ENCODE measurements at places on chromosomes 1 and 21. TPM values are rescaled to one million over a fixed set of nuclear protein-coding genes. Genes with fewer than 3 reads are reported as not detected.

DNA sequence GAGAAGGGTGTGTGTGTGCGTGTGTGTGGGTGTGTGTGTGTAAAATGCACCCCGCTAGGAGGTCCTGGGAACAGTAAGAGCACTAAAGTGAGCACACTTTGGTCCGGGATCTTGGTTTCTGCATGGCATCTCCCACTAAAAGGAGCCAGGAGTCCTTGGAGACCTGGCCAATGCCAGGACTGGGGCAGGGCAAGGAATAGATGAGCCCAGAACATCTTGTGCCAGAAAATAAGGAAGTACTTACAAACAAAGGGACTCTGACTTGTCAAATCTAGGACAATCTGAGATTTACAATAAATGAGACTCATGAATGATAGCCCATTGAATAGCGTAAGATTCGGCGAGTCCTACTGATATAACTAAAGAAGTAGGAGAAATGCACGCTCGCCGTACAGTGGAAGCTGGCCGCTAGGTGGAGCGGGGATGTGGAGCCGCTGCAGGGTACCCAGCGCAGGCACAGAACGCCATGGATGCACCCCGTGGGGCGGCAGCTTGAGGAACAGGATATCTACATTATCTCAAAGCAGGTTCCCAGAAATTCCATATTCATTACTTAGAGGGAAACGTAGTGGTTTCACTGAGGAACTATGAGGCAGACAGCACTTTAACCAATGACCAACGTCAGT, 7.1 kb downstream of the SLC37A1 start:
- DNase-seq: no peak

GRCh38 chr1:58802640-58803399, 19.0 kb upstream of the JUN start:
- no peak for DNase-seq

DNA sequence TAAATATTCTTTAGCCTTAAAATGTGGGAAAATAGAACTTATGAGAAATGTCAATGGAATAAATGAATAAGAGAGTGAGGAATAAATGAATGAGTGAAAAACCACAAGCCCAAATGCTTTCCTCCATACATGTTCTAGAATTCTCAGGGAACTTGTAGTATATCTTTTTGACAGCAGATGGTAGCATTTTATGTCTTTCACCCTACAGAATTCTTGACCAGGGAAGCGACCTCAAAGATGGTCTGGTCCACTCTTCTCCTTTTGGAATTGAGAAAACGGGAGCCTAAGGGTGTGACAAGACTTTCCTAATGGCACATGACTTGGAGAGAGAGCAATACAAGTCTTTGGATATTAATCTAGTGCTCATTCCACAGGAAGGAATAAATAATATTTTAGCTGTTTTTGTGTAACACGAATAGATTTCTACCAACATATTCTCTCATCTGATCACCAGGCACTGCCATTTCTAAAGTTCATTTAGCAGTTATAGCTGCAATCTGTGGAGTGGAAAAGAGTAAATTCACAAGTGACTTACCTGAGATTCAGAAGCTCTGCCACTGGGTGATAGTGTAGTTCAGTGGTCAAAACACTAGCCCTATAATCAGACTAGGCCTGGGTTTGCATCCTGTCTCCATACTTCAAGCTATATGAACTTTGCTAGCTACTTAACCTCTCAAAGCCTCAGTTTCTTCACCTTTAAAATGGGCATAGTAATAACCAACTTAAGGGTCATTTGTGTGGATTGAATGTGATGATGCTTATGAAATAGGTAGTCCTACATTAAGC, 15.0 kb upstream of the F5 start:
- DNase-seq: no peak

GRCh38 chr1:36516372-36517010, 33.8 kb upstream of the CSF3R start:
- DNase-seq: peak; percentile 26

DNA sequence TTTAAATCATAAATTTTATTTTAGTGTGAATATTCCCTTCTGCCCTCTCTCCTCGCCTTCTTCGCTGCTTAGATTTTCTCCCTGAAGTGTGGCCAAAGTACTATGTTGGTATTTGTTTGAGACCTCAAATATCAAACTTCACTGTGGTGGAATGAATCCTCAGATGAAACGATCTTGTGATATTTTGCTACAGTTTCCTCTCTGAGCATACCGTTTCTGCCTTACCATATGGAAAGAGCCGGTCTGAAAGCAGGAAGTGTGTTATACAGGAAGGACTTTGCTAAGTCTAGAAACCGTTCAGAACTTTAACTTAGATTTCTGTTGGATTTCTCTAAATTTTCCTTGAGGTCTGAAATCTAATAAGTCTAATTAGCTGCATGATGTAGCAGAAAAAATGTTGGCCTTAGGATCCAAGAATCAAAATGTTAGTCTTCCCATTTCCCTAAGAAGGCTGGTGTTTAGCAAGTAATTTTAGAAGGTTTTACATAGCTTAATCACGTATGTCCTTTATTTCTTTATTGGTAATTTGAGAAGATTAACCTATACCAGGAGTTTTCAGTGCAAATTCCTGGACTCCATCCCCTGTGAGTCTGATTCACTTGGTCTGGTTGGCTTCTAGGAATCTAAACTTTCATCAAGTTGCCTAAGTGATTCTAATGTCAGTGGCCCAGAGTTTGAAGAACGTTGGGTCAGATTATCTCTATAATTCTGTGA, 30.7 kb downstream of the SDCCAG8 start:
- DNase-seq: no peak

Gene ZZZ3
- total RNA-seq: 73.2 TPM

GRCh38 chr1:37752583-37753471, 12.1 kb downstream of the EPHA10 start:
- no peak for DNase-seq

DNA sequence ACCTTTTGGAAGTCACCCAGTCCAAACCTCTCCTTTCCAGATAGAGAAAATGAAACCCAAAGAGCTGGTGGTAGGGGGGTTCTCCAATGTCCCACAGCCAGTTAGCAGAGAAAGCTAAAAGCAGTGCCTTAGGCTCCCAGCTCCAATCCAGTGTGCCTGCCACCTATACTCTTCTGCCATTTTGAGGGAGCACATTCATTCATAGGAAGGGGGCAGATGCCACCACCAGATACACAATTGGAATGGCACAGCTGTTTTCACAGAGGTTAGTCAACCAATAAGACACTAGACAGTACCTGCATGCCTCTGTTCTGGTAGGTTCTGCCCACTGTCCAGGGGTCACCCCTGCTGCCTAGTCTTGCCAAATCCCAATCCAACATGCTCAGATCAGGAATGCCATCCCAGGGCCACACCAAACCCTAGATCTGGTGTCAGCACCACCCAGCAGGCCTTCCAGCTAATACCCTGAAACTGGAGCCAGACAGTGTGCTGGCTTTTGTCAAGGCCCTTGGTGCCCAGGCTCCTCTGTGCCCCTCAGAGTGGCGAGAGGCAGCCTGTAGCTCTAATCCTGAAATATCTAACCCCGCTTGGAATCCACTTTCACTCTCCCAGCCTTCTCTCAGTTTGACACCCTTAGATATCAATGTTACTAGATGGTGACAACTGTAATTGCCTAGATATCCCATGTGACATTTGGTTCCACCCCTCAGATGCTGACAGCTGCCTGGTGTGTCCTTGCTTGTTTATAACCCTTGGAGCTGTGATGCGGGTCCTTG, 178.6 kb downstream of the TGFBR3 start:
- DNase-seq: no peak

Gene GJA5
- total RNA-seq: not detected

Gene SIM2
- not detected for total RNA-seq

DNA sequence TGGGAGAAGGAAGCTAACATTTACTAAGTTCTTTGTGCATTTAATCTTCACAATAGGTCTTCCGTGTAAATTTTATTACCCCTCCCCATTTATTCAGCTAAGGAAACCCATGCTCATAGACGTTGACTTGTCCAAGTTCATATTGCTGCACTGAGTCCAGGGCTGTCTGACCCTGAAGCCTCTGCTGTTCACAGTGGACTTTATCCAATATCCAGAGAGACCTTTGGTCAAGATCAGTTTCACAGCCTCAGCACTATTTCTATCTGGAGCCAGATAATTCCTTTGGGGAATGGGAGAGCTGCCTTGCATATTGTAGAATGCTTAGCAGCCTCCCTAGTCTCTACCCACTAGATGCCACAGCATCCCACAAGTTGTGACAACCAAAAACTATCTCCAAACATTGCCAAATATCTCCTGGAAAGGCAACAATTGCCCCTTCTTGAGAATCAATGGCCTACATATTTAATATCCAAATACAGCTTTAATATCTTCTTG, 26.4 kb downstream of the ILDR2 start:
- DNase-seq: no peak

Gene TSPEAR
- total RNA-seq: not detected

DNA sequence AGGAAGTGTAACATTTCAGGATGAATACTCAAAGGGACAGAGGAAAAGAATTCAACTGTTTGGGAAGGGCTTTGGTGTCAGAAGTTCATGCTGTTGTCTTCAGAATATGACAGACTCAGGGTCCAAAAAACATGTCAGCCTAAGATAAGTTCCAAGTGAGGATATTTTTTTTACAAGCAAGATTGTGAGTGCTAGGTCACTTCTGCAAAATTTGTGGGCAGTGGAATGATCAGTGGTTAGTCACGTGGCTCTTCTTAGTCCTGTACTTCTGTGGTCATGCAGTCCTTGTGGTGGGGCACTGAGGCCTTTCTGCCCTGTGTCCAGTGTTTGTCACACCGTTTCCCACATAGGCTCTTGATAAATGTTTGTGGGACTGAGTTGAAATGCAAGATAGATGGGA, 5.2 kb downstream of the RGL1 start:
- no peak for DNase-seq

DNA sequence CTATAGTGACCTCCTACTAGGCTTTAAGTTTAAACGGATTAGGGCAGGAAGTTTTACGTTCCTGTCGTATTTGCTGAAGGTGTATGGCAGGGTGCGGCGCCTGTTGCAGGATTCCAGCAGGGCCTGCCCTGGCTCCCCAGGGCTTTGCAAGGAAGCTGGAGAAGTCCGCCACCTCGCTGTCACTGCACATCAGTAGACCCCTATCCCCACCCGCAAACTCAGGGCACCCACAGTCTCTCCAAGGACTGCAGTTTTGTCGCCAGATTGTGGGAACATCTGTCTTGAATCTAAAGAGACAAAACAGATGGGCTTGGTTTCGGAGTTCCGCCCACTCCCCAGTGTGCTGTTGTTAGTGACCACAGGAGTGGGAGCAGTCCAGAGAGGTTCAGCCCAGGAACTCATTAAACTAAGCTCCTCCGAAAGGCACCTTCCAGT, 110.8 kb downstream of the CDC7 start:
- DNase-seq: no peak

GRCh38 chr1:19391596-19391981, 79.5 kb downstream of the SLC66A1 start:
- DNase-seq: no peak

DNA sequence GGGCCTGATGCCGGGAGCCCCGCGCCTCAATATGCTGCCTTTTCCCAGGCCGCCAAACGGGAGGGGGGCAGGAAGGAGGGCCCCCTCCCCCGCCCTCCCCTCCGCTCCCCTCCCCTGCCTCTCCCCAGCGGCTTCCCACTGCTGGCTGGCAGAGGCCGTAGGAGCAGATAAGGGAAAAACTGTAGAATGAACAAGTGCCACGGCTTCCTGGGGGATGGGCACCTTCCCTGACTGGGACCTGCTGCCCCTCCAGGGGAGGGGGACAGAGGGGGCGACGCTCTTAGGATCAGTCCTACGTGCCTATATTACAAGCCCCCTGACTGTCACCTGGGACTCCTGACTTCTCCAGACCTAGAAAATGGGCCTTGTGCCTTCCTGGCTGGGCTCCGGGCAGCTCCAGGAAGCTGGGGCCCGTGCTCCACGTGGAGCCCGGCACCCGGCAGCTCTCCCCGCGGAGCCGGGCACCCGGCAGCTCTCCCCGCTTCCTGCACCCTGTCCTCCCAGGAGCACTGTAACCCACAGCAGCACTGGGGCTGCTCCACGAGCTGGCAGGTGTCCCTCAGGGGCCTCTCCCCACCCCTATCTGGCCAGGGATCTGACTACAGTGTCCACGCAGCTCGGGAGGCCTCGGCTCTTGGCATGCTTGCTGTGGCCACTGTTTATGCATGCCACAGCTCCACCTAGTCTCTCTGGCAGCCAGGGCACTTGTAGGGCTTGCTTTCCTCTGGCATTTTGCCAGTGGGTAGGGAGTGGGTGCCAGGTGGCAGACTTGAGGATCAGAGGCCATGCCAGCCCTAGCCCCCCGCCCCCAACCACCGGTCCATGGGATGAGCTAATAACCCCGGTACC, 674 bp upstream of the HES5 start:
- DNase-seq: no peak

- no peak for DNase-seq
These were observed 897 bp downstream of the ZYG11B start for GRCh38 chr1:52727114-52727586.

Gene CEP104
- 59.0 TPM for total RNA-seq

Gene TAL1
- not detected for total RNA-seq

Gene LINGO4
- not detected for total RNA-seq

GRCh38 chr1:12477936-12478611, 139.9 kb downstream of the DHRS3 start:
- no peak for DNase-seq

- DNase-seq: no peak
These were observed 30.8 kb downstream of the GORAB start for GRCh38 chr1:170562646-170563338.

DNA sequence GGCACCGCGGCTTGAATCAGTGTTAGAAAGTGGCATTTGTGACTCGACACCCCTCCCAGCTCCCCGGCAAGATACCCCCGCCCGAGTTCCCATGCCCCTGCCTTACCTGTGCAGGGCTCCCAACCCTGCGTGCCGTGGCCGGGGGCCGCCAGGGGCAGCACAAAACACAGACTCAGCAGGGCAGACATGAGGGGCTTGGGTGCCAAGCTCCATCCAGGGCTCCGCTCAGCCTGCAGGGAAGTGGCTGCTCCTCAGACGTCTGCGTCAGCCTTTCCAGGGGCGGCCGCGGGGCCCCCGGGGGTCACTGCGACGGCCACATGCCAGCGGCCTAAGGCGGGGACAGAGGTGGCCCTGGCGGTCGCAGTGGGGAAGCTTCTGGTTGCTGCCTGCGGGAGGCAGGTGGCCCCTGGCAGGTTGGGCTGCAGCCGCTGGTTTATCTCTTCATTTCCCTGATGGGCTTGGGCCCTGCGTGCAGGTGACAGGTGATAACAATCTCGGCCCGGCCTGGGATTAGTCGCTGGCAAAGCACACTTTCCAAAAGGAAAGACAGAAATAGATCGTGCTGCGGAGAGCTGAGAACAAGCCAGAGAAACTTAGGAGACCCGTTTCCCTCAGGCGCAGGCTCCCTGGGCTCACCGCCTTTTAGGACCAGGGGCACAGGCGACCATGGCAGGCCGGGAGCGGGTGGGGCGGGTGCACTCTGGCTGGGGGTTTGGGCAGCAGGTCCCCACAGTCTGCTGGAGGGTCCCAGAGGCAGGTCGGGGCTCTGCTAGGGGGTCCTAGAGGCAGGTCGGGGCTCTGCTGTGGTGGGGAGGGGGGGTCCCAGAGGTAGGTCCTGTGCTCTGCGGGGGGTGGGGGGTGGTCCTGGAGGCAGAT, at the start of gene TSPEAR:
Gene TSPEAR (minus strand): TSS at position 246 of the 876 bp plus-strand sequence. CDS start 58 bp downstream, at position 188.
- no peak for DNase-seq

GRCh38 chr21:40395732-40396131, 451.2 kb downstream of the DSCAM start:
- no peak for DNase-seq
